NCI-H2081 treated with DMSO at 0.1 percent for 48 hours (cell line): ENCODE measurements at places on chromosomes 3 and 15.

DNA sequence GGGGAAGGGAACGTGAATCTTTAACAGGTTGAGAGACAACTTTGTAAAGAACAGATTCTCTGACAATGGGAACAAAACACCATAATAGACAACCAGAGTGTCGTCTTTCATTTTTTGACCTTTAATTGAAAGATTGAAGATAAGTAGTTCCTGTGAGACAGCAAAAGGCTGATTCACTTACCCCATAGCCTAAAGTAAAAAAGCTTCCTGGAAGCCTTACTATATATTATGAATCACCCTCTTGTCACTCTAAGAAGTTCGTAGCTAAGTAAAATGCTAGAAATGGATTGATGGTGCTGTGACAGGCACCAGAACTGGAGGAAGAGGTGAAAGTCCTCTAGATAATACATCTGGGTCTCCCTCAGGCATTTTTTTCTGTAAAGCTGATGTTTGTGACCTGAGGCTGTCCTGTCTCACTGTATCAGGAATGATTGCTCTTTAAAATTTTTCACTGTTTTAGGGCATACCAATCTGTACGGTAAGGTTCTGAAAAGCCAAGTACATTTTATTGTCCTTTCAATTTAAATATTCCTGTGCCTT, 824.6 kb upstream of the SEMA6D start:
- DNase-seq = no peak

- no peak for DNase-seq
Observed at GRCh38 chr15:49621401-49621811, 558 bp downstream of the DTWD1 start.

- no peak for DNase-seq
Observed at GRCh38 chr3:168796339-168796738, 700.6 kb upstream of the GOLIM4 start.

GRCh38 chr3:31575448-31575847, 42.7 kb downstream of the STT3B start:
- no peak for DNase-seq

DNA sequence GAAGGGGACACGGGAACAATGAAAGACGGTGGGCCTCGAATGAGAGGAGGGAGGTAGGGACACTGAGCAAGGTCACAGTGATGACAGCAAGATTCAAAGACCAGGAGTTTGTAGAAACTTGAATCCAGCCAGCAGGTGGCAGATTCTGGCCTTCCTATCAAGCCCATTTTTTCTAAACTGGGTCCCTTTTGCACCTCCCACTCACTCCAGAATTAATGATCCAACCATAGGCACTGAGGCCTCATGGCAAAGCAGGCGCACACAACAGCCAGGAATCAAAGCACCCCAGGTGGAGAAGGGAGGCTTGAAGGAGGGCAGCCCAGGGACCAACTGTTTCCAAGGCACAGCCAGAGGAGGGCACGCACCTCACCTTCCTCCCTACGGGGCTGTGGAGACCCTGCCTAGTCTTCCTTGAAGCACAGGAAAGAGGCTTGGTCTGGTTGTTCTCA, 90.2 kb downstream of the ANP32A start:
- DNase-seq = no peak

- no peak for DNase-seq
Observed at GRCh38 chr3:155302481-155302880, 9.0 kb upstream of the STRIT1 start.

DNA sequence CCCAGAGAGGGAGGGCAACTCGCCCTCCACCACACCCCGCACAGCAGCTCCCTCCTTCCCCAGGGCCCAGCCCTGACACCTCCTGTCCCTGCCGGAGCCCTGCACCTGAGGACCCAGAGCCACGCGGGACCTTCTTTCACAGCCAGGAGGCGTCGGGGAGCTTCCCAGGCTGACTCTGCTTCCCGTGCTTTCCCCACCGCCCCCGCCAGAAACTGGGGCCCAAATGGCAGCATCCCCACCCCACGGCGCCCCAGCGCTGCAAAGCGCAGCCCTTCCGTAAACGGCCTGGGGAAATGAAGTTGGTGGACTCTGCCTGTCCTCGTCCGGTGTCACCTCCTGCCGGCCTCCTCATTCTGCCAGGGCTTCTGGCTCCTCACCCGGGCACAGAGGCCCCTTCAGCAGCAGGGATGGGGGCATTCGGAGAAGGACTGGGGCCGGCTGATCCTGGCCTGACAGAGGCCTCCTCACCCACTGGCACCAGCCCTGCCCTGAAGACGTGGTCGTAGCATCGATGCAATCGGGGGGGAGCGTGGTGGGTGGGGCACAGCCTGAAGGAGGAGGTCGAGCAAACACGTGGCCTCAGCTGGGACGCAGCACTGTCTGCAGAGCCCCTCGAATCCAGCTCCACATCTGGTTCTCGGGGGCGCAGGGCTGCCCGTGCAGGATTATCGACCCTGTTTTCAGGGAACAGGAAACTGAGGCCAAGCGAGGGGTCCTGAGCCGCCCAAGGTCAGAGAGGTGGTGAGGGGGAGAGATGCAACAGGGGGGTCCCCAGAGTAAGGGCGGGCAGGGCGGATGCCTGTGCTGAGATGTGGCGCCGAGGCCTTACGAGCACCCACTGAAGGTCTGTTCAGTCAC, 235.4 kb downstream of the XXYLT1 start:
- no peak for DNase-seq

DNA sequence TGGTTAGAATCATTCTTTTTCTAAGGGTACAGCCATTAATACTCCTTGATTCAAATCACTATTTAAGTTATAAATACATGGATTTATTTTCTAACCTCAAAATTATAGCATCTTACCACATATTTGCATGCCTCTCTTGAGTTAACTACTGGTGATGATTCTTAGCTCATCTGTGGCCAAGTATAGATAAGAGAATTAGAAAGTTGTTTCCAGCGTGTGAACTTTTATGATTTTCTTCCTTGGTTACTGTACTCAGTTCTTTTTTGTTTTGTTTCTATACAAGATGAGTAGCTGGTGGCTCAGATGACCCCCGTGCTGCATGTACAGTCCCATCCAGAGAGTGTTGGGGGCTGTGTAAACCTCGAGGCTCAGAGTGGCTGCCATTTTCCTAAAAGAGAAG, 124.6 kb downstream of the IGF1R start:
- DNase-seq = no peak

DNA sequence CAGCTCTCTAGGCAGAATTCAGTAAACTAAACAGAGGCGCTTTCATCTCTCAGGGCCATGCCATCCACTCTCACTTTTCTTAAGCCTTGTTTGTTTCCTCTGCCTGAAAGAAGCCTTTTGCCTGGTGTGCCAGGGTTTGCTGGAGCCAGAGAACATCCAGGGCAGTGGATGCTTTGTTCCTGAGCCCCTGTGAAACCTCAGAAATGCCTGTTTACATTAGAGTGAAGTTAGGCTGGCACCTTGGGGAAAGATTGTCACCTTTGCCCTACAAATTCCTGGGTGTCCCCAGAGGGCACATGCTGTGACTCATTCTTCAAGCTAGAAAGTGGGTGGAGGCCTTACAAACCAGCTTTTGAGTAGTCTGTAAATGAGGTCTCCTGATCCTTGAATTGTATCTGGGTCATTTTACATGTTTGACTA, 10.7 kb upstream of the TRAK1 start:
- DNase-seq = no peak

- no peak for DNase-seq
Observed at GRCh38 chr15:70875001-70875782, 17.0 kb downstream of the THAP10 start.

DNA sequence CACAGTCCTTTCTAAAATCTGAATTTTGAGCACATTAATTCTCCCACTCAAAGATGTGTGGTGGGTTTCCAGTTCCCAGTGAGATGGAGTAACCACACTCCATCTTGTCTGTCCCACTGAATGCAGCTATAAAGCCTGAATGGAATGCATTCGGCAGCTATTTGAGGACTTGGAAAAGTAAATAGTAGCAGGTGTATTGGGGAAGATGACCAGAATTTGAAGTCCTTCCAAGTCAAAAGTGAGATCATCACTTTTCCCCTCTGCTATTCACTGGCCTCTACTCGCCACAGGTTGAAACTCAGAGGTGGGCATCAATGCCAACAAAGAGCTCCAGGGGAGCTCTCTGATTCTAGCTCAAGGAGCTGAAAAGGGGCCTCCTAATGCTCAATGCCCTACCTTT, 8.1 kb upstream of the GNB5 start:
- DNase-seq = no peak

DNA sequence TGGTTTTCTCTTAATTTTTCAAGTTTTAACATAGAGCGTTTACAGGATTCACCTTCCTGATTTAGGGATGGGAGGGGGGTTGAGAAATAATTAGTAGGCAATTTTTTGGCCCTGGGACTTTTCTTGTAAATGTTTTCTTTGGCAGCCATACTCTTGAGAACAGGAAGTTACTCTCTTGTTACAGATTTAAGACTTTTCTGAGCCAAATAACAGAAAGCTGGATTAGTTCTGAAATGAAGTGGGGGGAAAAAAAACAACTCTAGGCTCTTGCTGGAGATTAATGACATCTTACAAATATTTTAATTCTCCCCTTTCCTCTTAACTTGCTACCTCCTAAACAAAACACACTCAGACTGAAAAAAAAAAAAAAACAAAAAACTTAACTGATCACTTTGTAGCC, 13.8 kb upstream of the POLR2M start:
- no peak for DNase-seq

GRCh38 chr3:177284383-177284881, 87.2 kb upstream of the TBL1XR1 start:
- no peak for DNase-seq

- no peak for DNase-seq
Observed at GRCh38 chr3:169764312-169764881, 463 bp downstream of the TERC start.

DNA sequence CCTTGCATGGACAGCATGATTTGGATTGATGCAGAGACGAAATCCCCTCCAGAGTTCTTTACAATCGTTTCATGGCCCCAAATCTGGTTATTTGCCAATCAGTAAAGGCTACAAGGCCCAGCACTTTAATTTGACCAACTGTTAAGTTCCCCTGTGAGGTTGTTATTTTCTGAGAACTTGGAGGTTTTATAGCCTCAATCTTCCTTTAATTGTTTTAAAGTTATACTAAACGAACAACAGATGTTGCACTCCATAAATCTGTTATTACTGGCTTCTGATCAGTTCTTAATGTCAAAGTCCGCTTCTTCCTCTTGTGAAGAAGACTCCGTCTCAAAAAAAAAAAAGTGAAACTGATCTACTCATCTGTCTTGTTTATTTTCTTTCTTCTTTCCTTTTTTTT, 30.8 kb downstream of the LARP6 start:
- DNase-seq = no peak

GRCh38 chr3:23944861-23945662, at the start of gene NR1D2:
Gene NR1D2 (plus strand): TSS chr3:23945286. CDS start chr3:23945579, 293 bp downstream.
- DNase-seq = no peak

DNA sequence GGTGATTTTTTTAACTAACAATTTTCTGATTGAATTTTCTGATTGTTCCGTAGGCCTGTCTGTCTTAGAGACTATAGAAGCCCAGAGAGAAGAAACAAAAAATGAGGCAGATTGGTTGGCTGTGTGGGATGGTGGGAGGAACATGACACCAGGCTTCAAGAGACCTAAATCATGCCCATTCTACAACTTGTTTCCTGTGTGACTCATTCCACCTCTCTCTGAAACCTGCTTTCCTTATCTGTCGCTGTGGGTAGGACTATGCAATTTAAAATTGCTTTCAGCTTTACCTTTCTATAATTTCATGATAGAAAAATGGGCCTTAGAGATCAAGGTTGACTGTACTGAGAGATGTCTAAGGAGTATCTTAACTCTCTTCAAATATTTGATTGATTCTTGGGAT, 44.5 kb downstream of the OXNAD1 start:
- no peak for DNase-seq

- DNase-seq = no peak
Observed at GRCh38 chr15:52683580-52683979, 4.4 kb upstream of the ATOSA start.

- no peak for DNase-seq
Observed at GRCh38 chr3:50516440-50516871, 13.0 kb upstream of the CACNA2D2 start.

DNA sequence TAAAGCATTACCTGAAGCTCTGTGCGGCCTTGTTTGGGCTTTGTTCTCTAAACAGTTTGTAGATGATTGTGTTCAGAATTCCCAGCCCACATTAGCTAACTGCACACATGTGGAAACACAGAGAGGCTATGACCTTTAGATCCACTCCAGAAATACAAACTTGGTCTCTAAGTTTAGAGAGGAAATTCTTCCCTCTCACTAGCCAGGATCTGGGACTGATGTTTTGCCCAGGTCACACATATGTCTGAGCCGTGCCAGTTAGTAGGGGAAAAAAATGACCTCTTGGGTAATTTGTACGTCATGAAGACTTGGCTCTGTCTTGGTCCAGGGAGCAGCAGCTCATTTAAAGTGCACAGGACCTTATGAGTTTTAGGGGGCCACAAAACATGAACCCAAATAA, 223.1 kb downstream of the RBMS3 start:
- DNase-seq = no peak

- DNase-seq = no peak
Observed at GRCh38 chr15:32878869-32879805, 161.3 kb downstream of the GREM1 start.

DNA sequence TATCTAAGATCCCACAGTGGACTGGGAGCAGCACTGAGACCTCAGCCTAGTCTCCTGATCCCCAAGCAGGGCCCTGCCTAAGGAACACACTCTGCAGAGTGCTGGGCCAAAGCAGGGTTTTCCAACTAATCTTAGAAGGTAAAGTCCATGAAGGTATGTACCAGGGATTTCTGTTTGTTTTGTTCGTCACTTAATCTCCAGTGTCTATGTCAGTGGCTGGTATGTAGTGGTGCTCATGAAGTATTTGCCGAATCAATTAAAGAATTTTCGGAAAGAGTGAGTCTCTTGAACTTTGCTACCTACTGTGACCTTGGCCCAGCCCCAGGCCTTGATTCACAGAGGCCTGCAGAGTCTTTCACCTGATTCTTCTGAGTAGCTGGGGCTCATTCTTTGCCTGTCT, 1.7 kb downstream of the DUOX1 start:
- DNase-seq = no peak

DNA sequence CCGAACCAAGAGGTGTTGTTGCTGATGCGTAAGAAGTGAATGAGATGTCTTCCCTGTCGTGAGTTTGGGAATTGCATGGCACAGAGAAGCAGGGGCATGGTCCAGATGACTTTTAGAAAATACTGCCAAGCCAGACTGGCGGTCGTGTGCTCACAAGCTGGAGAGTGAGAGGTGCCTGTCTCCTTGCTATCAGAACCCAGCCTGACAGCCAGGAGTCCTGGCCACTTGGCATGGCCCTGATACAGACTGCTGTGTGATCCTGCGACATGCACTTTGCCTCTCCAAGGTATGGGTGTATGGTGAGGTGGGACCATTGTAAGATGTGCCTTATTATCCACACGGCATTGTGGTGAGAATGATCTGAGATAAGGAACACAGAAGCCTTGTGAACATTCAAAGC, 93.0 kb downstream of the SMAD3 start:
- no peak for DNase-seq

GRCh38 chr3:11272906-11273574, 843 bp downstream of the ATG7 start:
- DNase-seq = no peak

DNA sequence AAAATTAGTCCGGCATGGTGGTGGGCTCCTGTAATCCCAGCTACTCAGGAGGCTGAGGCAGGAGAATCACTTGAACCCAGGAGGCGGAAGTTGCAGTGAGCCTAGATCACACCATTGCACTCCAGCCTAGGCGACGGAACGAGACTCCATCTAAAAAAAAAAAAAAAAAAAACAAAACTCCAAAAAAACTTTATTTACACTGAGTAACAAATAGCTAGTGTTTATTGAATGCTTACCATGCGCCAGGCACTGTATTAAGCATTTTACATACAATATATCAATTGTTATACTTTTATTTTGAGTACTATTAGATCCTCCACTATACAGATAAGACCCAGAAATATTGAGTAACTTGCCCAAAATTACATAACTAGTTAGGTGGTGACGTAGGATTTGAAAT, 17.4 kb upstream of the ARIH1 start:
- no peak for DNase-seq
